Colonic mucosa (tissue), 4 donors: ENCODE measurements at places on chromosomes 4 and X. TPM values are rescaled to one million over a fixed set of nuclear protein-coding genes. Genes with fewer than 3 reads are reported as not detected.

The IL3RA gene
- 6.7 TPM for total RNA-seq

The FGG gene
- total RNA-seq = 6.1 TPM

The HSFX2 gene
- total RNA-seq = not detected

The PLCXD1 gene
- total RNA-seq = 23.8 TPM

The CXorf49 gene
- not detected for total RNA-seq

The NPY2R gene
- 0.42 TPM for total RNA-seq

The XAGE2 gene
- total RNA-seq = not detected

The GAB1 gene
- 81.2 TPM for total RNA-seq

The GABRG1 gene
- total RNA-seq = not detected

The RAB9B gene
- total RNA-seq = 1.2 TPM

The CACNA1F gene
- 1.0 TPM for total RNA-seq

The EDNRA gene
- total RNA-seq = 1.8 TPM

The PNMA6A gene
- total RNA-seq = 0.37 TPM

The SSX3 gene
- total RNA-seq = not detected

The H2BW2 gene
- not detected for total RNA-seq

The NAA11 gene
- not detected for total RNA-seq

The CPE gene
- total RNA-seq = 13.8 TPM

The DCX gene
- total RNA-seq = 0.11 TPM
